ENCODE measurements at places on chromosomes 13 and 19. TPM values are rescaled to one million over a fixed set of nuclear protein-coding genes. Genes with fewer than 3 reads are reported as not detected.

Gene OR4F17
- total RNA-seq = 0.35 TPM

GRCh38 chr19:54465426-54466109 is 2.0 kb upstream of the LENG9 start:
- DNase-seq = peak; percentile 32

- DNase-seq = peak; percentile 72
These were observed 120.0 kb downstream of the EFNB2 start for GRCh38 chr13:106415442-106415841.

Gene SLC6A16
- 3.7 TPM for total RNA-seq

GRCh38 chr13:99948907-99949678 is 22.5 kb downstream of the ZIC5 start:
- DNase-seq = no peak

Gene CFAP97D2
- total RNA-seq = not detected

Gene CACTIN
- total RNA-seq = 23.9 TPM

DNA sequence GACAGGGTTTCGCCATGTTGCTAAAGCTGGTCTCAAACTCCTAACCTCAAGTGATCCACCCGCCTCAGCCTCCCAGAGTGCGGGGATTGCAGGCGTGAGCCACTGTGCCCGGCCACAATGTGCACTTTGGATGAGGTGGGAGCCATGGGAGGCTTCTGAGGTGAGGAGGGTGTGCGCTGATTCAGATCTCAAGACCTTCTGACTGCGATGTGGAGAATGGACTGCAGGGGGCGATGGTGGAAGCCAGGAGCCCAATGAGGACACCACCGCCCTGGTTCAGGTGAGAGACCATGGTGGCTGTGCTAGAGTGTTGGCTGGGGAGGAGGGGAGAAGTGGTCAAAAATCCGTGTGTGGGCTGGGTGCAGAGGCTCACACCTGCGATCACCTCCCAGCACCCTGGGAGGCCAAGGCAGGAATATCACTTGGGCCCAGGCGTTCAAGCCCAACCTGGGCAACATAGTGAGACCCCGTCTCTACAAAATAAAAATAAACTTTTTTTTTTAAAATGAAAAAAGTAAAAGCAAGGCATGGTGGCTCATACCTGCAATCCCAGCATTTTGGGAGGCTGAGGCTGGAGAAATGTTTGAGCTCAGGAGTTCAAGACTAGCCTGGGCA is 5.6 kb downstream of the INAFM1 start:
- no peak for DNase-seq

DNA sequence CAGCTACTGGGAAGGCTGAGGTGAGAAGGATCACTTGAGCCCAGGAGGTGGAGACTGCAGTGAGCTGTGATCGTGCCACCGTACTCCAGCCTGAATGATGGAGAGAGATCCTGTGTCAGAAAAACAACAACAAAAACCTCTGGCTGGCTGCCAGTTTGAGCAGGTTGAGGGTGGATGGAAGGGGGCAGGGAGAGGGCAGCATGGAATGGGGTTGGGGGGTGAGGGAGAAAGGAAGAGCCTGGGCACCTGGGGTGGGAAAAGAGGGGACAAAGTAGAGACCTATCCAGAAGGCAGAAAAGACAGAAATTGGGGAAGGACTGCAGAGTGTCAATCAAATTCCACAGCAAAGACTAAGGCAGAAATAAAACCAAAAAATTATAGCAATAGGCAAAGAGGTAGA is 4.7 kb downstream of the SLC1A5 start:
- peak; percentile 73 for DNase-seq

DNA sequence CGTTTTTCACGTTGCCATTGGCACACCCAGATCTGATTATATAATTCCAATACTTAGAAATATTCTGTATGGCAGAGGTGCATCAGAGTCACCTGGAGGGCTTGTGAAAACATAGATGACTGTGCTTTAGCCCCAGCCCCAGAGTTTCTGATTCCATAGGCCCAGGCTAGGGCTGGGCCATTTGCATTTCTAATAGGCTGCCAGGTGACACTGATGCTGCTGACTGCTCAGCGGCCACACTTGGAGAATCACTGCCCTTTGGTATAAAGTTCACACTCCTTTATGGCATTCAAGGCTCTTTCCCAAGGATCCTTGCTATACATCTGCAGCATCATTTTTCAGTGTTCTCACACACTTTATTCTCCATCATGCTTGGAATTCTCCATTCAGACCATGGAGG is 137.1 kb downstream of the AKAP11 start:
- DNase-seq = no peak

- DNase-seq = no peak
These were observed 851 bp downstream of the FBXO46 start for GRCh38 chr19:45729800-45730290.

Gene SH2D3A
- total RNA-seq = 35.4 TPM

DNA sequence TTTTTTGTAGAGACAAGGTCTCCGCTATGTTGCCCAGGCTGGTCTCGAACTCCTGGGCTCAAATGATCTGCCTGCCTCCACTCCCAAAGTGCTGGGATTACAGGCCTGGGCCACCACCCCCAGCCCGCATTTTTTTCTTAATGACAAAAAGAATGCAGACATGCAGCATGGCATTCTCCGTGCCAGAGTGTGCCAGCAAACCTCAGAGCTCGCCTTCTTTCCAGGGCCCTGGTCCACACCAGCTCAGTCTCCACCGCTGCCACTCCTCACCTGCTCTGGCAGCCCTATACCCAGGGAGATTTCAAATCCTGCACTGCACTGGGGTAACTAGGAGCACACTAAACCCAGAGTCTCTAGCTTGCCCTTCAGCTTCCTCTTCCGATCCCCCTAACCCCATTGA is 41.7 kb downstream of the ZIC5 start:
- DNase-seq = no peak

- DNase-seq = no peak
These were observed 11.4 kb downstream of the FCHO1 start for GRCh38 chr19:17762505-17763229.

Gene SBK2
- not detected for total RNA-seq

DNA sequence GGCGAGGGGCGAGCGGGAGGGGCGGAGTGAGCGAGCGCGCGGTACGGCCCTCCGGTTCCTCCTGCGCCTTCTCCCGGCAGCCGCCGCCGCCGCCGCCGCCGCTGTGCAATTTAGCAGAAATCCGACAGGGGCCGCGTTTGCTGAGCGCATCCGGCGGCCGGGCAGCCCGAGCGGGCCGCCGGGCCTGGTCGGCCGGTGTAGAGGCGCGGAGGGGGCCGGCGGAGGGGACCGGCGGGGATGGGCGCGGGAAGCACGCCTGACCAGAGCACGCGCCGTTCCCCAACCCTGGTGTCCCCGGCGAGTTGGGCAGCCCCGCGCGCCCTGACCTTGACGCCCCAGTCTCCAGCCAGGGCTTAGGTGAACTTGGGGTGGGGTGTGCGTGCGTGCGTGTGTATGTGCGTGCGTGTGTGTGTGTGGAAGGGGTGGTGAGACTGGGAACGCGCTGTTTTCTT is 144.5 kb upstream of the ZNF536 start:
- DNase-seq = peak; percentile 86

GRCh38 chr19:40133491-40133890 is 42.7 kb upstream of the ZNF780A start:
- no peak for DNase-seq

- no peak for DNase-seq
These were observed 64.5 kb upstream of the ZNF724 start for GRCh38 chr19:23314505-23315251.

DNA sequence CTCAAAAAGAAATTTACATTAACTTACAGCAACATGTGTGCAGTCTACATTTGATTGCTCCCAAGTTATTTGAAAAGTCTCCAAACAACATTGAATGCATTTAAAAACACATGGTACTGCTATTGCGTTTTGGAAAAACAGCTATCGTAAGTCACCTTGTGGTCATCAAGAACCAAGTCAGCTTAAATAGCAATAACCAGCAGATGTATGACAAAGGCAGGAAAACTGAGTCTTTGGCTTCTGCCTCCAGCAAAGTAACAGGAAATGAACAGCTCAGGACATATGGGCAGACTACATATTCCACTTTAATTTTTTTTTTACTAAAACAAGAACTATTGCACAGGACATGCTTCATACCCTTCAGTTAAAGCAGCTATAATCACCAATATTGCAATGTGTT is 580.6 kb upstream of the SPRY2 start:
- no peak for DNase-seq

DNA sequence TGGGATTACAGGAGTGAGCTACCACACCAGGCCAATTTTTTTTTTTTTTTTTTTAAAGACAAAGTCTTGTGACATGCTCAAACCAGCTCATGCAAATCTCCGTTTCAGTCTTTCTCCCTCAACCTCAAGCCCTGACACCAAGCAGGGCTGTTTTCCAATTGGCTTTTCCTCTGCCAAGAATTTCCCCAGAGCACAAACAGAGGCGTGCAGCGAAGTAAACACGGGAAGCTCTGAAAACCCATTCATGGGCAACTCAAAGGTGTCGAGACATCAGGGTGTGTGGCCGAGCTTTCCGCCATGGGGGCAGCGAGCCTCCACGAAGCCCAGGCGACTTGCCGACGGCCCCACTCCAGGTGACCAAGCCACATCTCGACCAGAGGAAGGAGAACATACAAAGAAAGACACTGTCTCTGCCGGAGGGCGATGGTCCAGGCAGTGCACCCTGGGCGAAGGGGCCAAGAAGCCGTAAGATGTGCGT is 70.0 kb downstream of the INSR start:
- DNase-seq = no peak

GRCh38 chr19:5314907-5315298 is 25.7 kb downstream of the PTPRS start:
- DNase-seq = no peak

Gene CGB3
- total RNA-seq = not detected

DNA sequence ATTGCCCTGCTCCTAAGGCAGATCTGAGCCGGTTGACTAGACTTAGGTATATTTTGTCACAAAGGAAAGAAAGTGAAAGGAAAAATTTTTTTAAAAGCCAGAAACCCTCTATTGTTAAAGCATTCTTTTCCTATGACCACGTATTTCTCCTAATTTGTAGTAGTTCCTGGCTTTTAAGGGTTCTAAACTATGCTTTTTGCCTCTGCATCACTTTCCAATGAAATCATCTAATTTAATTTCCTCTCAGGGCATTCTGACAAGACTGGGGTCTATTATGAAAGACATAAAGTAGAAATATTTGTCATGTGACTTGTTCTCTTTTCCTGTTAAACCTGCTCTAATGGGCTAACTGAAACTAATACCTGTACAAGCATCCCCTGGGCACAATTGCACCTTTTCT is 233.0 kb upstream of the PRR20A start:
- no peak for DNase-seq

Gene ZNF99
- 0.25 TPM for total RNA-seq

GRCh38 chr13:47178090-47178950 is 281.5 kb upstream of the HTR2A start:
- DNase-seq = no peak

- DNase-seq = no peak
These were observed 15.5 kb downstream of the ZNF211 start for GRCh38 chr19:57648331-57649003.

DNA sequence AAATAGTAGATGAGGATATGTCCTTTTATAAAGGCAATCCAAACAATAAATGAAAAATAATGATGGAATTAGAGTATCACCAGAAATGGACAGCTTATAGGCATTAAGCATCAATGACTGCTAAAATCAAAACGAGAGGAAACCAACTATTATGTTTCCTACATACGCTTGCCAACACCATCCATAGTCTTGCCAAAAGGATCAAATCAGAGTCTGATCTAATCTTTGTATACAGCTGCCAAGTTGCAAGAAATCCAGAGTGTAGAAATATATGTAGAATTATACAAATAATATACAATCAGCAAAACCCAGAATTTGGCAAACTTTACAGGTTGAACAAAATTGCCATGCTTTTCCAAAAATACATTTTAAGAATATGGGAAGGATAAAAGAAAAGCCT is 1661.6 kb downstream of the SLITRK1 start:
- DNase-seq = no peak

- no peak for DNase-seq
These were observed at the start of gene SIGLEC10 for GRCh38 chr19:51417107-51417809. SIGLEC10 (minus strand) TSS chr19:51417642; CDS start chr19:51417581, 61 bp downstream.

GRCh38 chr13:47845981-47846380 is 155.1 kb downstream of the SUCLA2 start:
- no peak for DNase-seq

DNA sequence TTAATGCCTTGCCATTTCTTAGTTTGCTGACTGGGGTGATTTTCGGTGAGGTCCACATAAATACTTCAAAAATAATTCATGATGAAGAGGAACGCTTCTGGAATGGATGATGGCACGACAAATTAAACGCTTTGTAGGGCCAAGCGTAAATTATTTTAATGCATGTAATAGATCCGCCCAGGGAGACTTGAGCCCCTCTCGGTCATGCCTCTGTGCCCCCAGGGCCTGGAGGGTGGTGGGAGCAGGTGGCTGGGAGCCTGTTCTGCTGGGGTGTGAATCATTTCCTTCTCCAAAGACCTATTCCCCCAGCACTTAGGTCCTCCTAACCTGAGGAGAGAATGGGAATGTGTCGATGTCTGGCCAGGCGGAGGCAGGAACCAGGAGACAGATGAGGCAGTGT is 350.6 kb downstream of the ZNF536 start:
- DNase-seq = peak; percentile 69

Gene JSRP1
- total RNA-seq = 5.0 TPM

GRCh38 chr13:48457578-48458242 is 44.8 kb upstream of the LPAR6 start:
- peak; percentile 56 for DNase-seq

Gene CGB5
- total RNA-seq = not detected

DNA sequence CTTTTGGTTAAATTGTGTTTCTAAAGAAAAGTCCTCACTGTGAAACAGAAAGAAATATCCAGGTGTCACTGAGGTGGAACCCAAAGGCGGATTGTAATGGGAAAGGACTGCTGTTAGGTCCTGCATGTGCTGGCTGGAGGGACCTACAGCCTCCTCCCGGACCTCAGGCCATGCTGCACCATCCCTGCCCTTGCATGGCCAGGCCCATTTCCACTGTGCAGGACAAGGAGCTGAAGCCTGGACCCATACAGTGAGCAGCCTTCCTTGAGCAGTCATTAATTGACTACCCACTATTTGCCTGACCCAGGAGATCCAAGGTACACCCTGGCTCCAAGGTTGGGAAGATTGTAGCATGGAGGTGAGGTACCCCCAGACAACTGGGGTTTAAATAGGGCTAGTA is 17.6 kb downstream of the VSTM2B start:
- peak; percentile 11 for DNase-seq

Gene CBLC
- total RNA-seq = 11.5 TPM

DNA sequence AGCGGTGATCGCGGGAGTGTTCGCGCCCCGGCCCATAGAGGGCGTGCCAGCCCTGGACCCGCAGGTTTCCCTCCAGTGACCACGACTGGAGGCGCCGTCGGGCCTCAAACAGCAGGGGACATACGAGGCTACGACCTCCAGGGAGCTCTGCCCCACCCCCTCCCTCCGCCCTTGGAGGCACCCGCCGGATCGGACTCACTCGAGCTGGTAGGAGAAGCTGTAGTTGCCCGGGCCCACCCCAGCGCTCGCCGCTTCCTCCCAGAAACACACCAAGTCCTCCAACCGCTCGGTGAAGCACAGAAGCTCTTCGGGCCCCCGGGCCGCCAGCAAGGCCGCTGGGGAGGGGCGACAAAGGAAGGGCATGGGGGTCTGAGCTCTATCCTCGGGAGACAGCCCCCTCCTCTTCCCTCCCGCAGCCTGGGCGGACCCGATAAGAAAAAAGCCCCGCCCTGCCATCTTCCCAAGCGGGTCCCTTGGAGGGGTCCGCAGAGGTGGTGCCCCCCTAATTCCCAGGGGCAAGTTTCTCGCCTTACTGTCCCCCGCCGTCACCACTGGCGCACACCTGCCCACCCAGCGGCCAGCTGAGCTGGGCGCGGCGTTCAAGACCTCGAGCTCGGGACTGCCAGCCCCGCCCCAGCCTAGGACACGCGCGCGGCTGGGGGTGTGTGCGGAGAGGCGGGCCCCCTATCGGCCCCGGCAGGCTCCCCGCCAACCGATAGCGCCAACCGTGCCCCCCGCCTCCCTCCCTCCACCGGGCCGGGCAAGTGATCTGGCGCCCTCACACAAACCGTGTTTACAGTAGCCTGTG is 1.0 kb downstream of the EPOR start:
- peak; percentile 81 for DNase-seq

Gene ISYNA1
- total RNA-seq = 68.6 TPM

Measured in kidney (tissue), 22 donors.